Fibroblast of skin of back (primary cell): ENCODE measurements at places on chromosomes 11 and 22.

- DNase-seq, result no peak
Observed at GRCh38 chr11:105000797-105001196, 22.2 kb downstream of the CASP5 start.

GRCh38 chr22:28015676-28016601, 96.9 kb upstream of the PITPNB start:
- no peak for DNase-seq

DNA sequence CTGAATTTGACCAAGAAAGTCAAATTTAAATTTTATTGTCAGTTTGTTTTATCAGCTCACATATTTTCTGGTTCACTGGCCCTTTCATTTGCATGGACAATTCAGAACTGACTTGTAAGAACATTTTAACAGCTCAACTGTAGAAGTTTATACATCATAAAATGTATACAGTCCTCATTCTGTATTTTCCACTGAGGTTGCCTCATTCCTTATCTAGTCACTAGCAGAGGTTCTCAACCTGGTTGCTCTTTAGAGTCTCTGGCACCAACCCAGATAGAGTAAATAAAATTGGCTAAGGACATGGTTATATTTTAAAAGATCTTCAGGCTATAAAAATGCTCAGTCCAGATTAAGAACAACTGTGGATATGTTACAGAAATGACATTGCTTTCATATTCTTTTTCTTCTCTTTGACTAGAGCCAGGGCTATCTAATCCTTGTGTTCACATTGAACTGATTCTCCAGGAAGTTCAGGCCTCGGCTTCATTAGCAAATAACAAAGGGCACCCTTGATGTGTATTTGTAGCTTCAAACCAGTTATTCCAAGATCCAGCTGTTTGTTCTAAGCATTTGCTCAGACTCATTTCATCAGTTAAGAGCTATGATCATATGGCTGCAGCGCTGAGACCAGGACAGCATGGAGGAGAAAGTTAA, 782.5 kb downstream of the ETS1 start:
- no peak for DNase-seq

- DNase-seq, result peak; percentile 11
Observed at GRCh38 chr11:118295815-118296454, 8.6 kb upstream of the CD3E start.

DNA sequence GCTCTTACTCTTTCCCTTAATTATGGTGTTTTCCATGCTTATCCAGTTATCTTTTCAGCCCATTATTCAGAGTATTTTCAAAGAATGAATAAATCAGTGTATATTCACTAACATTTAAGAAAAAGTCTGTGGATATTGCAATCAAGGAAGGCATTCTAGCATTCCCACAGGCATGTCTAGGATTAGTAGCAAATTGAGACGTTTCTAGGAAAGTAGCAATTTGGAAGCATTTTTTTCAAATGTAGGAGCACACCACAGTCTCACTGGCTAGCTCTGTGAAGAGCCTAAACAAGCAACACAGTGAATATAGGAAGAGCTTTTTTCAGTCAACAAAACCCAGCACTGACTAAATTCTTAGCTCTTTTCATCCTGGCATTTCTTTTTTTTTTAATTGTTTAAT, 65.4 kb downstream of the CCDC34 start:
- DNase-seq, result no peak

DNA sequence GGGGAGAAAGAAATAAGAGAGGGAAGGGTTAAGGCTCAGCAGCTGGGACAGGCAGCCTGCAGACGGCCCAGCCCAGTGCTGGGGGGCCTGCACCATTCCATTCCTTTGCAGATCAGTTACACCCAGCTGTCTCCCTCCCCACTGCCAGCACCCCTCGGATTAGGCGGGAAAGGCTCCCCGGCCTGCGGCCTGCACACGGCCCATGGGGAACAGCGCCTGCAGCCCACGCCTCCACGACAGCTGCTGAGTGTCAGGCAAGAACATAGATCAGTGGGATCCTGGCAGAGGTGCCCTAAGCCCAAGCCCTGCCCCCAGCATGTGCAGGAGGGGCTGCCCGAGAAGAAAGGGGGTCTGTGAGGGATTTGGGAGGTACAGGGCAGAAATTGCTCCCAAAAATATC, 65.8 kb upstream of the MYOD1 start:
- no peak for DNase-seq

DNA sequence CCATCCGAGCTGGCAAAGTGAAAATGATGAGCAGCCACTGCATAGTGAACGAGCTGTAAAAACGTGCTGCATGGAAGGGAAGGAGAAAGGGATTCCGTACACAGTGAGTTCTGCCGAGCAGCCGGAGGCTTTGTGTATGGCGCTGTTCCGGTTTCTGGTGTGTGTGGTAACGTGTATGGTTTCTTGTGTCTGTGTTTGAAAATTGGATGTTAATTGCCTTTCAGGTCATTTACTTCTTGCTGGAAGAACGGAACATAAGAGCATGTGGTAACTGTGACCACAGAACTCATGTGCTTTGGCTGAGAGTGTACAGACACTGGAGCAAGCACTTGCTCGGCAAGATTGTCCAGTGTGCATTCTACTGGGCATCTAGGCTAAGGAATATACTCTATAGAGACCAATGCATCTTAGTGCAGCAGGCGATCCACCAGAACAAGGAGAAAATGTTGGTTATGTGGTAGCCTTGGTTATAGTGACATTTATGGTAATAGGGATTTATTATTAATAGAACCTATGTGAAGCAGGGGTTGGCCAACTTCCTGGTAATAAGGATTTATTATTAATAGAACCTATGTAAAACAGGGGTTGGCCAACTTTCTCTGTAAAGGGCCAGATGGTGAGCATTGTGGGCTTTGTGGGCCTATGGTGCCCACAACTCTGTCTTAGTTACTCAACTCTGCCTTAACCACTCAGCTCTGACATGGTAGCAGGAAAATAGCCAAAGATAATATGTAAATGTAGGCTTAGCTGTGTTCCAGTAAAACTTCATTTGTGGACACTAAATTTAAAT, 49.2 kb downstream of the GRAMD1B start:
- no peak for DNase-seq

GRCh38 chr11:95363164-95363563, 132.2 kb upstream of the SESN3 start:
- no peak for DNase-seq

GRCh38 chr11:1772270-1773130, 8.8 kb upstream of the CTSD start:
- DNase-seq, result peak; percentile 93

DNA sequence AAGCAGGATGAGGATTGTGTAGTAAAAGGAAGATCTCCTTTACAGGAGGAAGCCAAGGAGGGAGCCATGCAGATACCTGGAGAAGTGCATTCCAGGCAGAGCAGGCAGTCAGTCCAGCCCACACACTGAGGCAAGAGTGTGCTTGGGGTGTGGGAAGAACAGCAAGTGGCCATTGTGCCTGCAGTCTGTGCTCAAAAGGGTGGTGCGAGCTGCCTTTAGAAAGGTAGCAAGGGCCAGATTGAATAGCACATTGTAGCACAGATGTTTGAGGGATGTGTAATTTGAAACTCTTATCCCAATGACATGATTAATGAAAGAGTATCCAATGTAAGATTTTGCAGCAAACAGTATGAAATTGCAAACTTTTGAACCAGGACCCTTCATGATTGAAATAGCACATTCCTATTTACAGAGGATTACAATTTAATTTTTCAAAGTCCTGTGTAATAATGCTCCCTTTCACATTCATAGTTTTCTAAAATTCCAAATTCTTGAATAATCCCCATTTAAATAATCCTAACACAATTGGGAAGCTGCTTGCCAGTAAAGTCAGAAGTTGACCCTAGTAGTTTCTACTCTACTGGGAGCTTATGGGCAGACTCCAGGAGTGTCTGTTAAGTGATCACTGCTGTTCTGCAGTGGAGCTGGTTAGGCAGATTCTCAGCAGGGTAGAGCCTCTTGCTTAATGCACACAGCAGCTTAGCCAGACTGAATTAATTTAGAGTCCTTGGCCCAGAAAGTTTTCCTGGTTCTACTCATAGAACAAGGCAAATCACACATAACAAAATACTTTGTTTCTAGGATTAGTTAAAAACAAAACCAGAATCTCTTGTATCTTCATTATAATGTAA, 78.1 kb downstream of the CYB5R2 start:
- DNase-seq, result no peak

DNA sequence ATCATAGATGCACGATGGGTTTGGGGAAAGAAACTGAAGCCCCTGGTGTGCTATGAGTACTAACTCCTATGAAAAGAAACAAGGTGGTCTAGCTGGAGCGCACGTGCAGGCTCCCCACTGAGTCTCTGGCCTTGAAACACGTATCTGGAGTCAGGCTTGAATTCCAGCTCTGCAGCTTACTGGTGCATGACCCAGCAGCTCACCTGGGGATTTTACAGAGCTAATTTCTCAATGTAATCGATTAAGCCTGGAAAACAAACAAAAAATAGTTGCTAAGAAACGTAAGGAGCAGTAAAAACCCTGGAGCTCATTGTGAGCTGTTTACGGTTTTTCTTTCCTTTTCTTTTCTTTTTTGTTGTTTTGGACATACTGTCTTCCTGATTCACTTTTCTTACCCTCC, 12.3 kb downstream of the KCNJ1 start:
- no peak for DNase-seq

DNA sequence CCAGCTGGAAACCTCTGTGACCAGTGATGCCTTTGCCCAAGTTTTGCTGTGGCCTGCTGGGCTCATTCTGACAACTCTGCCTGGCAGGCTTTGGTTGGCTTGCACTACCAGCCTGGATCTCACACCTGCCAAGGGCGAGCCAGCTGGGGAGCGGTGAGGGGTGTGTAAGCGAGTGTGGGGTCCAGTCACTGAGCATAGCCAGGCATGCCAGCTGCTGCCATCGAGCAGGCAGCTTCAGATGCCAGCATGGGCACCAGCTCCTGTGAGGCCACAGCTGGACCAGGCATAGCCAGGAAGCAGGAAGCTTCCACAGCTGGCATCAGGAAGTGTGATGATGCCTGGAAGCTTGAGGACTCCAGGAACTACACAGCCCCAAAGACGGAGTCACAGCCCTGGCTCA, 1674.6 kb downstream of the LRRC4C start:
- no peak for DNase-seq

GRCh38 chr11:113538451-113539412, 63.5 kb upstream of the DRD2 start:
- DNase-seq, result no peak

DNA sequence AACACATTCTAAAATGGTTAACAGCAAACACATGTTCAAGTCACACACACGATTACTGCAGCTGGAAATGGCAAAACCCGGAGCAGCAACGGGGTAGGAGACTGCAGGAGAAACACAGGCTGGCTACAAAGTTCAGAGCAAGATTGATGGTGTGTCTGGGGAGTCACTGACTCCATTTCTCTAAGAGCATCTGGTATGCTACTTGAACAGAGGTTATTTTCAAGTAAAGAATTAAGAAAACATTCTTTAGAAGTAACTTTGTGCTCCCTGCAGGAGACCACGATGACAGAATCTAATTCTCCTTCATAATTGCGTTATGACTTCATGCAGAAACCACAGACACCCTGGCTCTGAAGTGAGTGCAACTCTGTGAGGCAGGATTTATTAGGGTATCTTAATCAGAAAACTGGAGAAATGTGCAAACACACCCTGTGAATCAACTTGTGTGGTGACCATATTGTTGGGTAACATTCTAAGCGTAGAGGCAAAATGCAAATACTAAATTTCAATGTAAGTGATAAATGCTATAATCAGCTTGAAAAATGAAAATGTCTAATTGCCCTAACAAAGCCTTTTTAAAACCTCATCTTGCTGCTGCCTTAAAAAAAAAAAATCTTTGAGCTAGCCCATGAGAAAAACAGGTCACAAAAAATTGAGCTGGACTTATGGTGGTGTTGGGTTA, 303.0 kb downstream of the CADM1 start:
- peak; percentile 91 for DNase-seq

DNA sequence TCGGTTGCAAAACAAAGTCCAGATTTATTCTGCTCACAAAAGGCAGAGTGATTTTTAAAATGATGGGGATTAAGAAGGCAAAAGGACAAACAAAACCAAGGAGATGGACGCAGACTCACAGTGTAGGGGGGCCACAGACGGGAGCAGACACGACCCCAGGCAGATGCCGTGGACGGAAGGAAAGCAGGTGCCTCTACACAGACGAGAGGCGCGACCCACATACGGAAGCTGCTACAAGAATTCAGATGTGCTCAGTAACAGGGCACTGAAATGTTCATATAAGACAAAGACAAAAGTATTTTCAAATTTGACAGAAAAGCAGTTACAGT, 148.9 kb downstream of the BRD1 start:
- no peak for DNase-seq

- peak; percentile 31 for DNase-seq
Observed at GRCh38 chr11:10287140-10287539, 6.9 kb downstream of the SBF2 start.

DNA sequence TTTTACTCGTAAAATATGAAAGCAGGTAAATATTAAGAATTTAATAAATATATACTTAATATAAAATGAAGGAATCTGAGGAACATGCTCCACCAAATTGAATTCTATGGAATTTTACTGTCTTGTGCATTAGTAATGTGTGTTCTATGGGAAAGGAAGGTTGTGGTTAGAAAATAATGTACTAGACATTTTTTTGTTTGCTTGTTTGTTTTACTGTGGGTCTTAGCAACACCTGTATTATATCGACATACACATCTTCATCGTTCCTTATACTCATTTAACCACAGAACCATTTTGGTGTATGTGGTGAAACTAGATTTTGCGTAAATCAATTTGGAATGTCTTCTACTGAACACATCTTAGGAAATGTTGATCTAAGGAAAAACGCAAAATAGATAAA, 114.1 kb upstream of the MTMR2 start:
- DNase-seq, result no peak

GRCh38 chr22:26671317-26672059, 14.1 kb downstream of the MIAT start:
- no peak for DNase-seq

- DNase-seq, result no peak
Observed at GRCh38 chr11:116823031-116823843, at the start of gene APOA4. APOA4 (minus strand) TSS chr11:116823304; CDS start chr11:116823191, 113 bp downstream.

- DNase-seq, result no peak
Observed at GRCh38 chr11:46331282-46331984, 15.8 kb upstream of the DGKZ start.

- no peak for DNase-seq
Observed at GRCh38 chr11:103602840-103603239, 433.6 kb upstream of the DDI1 start.

DNA sequence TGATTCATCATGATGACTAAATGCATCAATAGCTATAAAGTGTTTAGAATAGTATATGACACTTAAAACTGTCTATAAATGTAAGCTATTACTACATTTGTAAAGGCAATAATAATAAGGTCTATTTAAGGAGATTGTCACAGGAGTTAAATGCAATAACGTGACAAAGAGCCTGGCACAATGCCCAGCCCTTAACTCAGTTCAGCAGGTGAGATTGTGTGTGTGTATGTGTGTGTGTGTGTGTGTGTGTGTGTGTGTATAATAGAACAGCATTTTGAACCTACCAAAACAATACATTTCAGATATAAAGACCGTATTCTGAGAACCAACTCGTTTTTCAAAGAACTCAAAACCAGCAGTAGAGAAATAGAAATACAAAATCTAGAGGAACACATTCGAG, 177.5 kb downstream of the MYO18B start:
- DNase-seq, result no peak
